ENCODE measurements at places on chromosomes 16 and 17.

DNA sequence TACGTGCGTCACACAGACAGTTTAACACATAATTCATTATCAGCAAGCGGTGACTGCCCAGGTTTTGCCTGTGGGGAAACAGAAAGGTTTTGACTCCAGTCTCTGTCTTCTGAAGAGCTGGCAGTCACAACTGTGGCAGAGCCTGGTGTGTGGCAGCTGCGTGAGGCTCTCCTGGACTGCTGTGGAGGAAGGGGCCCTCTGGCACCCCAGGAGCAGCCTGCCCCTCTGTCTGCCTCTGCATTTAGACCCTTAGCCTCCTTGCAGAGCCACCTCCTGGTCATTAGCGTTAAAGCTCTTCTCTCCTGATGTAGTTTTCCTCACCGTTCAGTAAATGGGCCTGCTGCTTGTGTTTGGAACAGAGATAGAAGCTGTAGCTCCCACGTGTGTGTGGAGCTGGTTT lies 10.9 kb downstream of the RAB40C start:
- no peak for DNase-seq

- no peak for DNase-seq
Observed at GRCh38 chr16:3089717-3090592, 9.1 kb downstream of the ZSCAN10 start.

DNA sequence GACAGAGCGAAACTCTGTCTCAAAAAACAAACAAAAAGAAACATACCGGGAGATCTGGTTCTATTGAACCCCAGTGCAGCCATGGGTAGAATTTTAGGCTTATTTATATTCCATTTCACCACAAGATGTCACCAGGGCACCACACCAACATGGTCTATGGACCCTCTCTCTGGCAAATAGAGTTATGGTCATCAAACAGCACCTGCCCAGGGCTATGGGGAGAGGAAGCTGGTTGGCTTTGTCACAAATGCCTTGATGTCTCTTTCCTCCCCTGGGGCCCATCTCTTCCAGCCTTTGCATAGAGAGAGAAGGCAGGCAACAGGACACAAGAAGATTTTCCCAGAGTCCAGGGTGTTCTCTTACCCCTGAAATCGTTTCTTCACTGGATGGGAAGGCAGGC lies 128.4 kb downstream of the WWOX start:
- DNase-seq, result peak; percentile 12

GRCh38 chr17:72077326-72077960 lies 43.4 kb upstream of the SOX9 start:
- no peak for DNase-seq

DNA sequence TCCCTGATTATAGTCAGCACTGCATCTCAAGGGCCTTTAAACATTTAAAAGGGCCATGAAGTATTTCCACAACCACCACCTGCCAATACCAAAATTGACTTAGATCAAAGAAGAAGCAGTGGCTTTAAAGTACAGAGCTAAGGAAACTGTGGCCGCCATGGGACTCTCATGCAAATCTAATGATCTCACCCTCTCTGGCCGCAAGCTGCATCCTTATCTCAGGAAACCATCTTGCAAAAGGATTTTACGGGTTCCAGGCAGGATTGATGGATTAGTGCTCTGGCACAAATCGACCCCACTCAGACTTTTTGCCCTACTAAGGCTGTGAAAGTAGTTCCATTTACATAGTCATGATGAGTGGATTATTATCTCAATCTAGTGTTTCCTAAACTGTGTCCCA lies 22.6 kb downstream of the CDRT4 start:
- no peak for DNase-seq

- DNase-seq, result no peak
Observed at GRCh38 chr17:81112450-81112849, 52.9 kb upstream of the PVALEF start.

- DNase-seq, result peak; percentile 84
Observed at GRCh38 chr16:51762081-51762996, 611.3 kb upstream of the SALL1 start.

GRCh38 chr17:15351925-15352324 lies 10.5 kb upstream of the TEKT3 start:
- no peak for DNase-seq

DNA sequence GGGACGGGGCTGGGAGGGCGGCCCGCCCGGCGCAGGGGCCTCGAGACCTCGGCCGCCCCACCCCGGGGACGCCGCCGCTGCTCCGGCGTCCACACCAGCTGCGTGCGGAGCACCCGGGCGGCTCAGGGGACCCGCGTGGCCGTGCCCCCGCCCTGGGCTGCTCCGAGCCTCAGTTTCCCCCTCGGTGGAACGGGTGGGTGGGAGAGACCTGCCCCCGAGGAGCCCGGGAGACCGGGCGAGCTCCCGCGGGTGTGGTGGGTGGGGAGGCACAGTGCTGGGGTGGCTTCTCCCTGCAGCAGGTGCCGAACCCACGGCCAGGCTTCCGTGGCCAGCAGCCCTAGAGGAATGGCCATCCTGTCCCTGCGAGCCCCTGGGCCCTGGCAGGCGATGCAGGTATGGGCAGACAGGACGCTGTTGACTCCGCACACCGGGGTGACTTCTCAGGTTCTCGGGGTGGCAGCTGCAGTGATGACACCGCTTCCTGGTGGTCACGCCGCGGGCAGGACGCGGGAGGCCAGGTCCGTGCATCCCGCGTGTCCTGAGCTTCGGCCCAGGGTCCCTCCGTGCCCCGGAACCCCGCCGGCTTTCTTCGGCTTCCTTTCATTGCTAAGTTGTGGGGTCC lies 677 bp downstream of the DEF8 start:
- no peak for DNase-seq

GRCh38 chr17:44900894-44901293 lies 1.6 kb upstream of the EFTUD2 start:
- no peak for DNase-seq

DNA sequence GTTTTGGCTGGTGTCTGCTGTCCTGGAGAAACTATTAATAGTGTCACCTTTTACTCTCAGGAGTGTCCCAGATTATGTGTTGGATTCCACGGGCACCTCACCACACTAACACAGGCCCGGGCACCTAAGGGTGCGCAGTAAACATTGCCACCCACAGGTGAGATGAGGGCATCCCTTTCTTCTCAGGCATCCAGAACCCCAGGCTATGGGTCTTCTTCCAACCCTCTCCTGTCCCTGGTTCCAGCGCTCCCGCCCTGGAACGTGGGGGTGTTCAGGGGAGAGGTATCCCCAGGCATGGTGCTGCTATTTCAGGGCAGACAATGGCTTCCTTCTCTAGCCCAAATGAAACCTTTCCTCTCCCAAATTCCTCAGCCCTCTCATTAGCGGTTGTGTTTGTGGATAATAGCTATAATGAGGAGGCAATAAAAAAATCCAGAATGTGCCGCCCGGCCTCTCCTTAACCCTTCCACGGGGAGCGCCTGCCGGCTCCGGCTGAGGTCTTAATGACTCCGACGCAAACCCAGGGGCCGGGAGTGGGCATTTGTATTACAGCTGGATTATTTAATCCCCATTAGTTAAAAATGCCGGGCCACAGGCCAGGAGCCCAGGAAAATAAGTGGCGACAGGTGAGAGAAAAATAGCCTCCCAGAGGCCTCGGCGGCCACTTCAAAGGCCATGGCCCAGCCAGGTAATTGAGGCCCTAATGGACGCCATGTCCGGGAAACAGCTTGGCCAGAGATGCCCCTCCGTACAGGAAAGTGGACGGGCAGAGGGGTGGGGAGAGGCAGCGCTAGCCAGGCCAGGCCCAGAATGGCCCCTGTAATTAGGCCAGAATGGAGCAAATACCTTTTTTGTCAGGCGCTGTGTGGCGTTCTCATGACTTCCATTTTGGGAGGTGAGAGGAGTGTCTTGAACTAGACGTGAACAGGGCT lies 102.8 kb downstream of the IRX5 start:
- no peak for DNase-seq

All from NCI-H1092 (cell line).